ENCODE measurements at places on chromosomes 11 and 22. TPM values are rescaled to one million over a fixed set of nuclear protein-coding genes. Genes with fewer than 3 reads are reported as not detected.

APOA4 gene
- not detected for total RNA-seq

MRGPRE gene
- total RNA-seq, result not detected

PANX3 gene
- not detected for total RNA-seq

GVQW3 gene
- total RNA-seq, result 1.2 TPM

PHOX2A gene
- total RNA-seq, result not detected

FXYD6 gene
- under 0.01 TPM for total RNA-seq

RTL10 gene
- total RNA-seq, result 8.2 TPM

CPT1A gene
- 30.2 TPM for total RNA-seq

TBX10 gene
- not detected for total RNA-seq

CST6 gene
- 0.38 TPM for total RNA-seq

RIMBP3C gene
- 0.38 TPM for total RNA-seq

MUC2 gene
- not detected for total RNA-seq

KIRREL3 gene
- 8.5 TPM for total RNA-seq

TRIM51 gene
- not detected for total RNA-seq

FIBIN gene
- 2.3 TPM for total RNA-seq

CHRNA10 gene
- total RNA-seq, result 0.56 TPM

NLRP14 gene
- under 0.01 TPM for total RNA-seq

ESAM gene
- total RNA-seq, result 7.1 TPM

POU2AF3 gene
- total RNA-seq, result not detected

SEPTIN3 gene
- total RNA-seq, result not detected

CLDN5 gene
- total RNA-seq, result 2.8 TPM

NF2 gene
- total RNA-seq, result 129 TPM

GAL gene
- not detected for total RNA-seq

SOX6 gene
- total RNA-seq, result 0.28 TPM

GRK3 gene
- 2.0 TPM for total RNA-seq

TIGD3 gene
- total RNA-seq, result 0.19 TPM

MAPK8IP2 gene
- under 0.01 TPM for total RNA-seq

LRRC32 gene
- total RNA-seq, result 57.8 TPM

FOLH1 gene
- 0.28 TPM for total RNA-seq

KCNJ1 gene
- total RNA-seq, result under 0.01 TPM

NFAM1 gene
- total RNA-seq, result not detected

PDGFB gene
- 1.1 TPM for total RNA-seq

SCGB1A1 gene
- total RNA-seq, result not detected

ZW10 gene
- 29.1 TPM for total RNA-seq

OR5A1 gene
- total RNA-seq, result not detected

DEUP1 gene
- not detected for total RNA-seq

ASCL2 gene
- not detected for total RNA-seq

CYB5R2 gene
- total RNA-seq, result 3.4 TPM

MGAT3 gene
- 1.3 TPM for total RNA-seq
